ENCODE measurements at places on chromosomes 11 and 22.

- no peak for DNase-seq
Observed at GRCh38 chr11:32344946-32345345, 90.4 kb downstream of the WT1 start.

DNA sequence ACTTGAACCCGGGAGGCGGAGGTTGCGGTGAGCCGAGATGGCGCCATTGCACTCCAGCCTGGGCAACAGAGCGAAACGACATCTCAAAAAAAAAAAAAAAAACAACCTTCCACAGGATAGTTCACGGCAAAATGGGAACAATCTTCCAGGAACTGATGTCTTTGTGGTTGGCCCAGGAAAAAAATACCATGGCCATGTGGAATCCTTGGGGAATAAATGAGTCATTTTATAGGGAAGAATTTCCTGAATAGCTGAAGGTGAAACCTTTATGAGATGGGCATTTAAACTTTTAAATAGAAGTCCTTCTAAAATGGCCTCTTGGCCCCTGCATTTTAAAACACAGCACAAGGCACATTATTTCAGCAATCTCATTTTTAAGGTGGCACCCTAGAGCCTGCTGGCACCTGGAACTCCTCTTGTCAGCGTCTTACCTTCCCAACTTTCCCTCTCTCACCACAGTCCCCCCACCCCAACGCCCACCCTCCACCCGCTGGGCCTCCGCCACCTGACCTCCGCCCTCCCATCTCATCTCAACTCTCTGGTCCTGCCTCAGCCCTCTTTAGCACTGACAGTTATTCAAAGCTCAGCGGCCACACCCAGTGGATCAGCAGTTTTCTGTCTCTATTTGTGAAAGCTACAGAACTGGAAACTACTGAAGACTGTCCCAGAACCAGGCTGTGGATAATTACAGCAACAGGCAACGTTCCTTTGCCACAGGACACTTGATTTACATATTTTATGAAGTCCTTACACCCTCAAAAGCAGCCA, 43.1 kb downstream of the SCGB1A1 start:
- DNase-seq, result no peak

- DNase-seq, result no peak
Observed at GRCh38 chr11:41225856-41226633, 233.4 kb downstream of the LRRC4C start.

GRCh38 chr11:122453586-122453985, 201.9 kb upstream of the UBASH3B start:
- no peak for DNase-seq

- no peak for DNase-seq
Observed at GRCh38 chr22:46065691-46066454, 84.5 kb upstream of the PPARA start.
